ENCODE measurements at places on chromosomes 2 and 18.

DNA sequence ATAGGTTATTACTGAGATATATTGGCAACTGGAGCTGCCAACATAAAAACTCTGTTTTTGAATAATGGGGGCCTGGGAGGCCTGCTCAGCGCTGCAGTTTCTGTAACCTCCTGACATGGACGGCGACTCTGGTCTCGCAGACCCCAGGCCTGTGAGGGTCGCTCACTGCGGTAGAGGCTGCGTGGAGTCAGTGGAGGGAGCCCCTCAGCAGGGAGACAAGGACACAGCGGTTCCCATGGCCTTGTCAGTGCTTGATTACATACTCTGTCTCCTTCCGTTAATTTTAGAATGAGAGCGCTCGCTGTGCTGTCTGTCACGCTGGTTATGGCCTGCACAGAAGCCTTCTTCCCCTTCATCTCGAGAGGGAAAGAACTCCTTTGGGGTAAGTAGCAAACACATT, 858 bp downstream of the TPO start:
- DNase-seq: no peak

DNA sequence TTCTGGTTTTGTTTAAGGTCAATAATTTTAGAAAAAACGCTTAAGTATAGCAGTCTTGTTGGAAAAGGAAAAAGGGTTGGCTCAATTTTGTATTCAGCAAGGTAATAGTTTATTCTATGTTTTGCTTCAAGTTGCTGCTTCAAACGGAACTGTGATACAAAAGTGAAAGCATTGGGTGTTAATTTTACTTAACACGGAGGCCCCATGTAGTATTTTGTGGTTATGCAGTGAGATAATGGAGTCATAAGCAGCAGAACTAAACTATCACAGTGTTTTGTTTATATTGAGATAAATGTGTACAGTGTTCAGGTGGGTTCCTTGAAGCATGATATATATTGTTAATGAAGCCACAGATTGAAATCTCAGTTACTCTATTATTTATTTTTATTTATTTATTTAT, 67.0 kb upstream of the LYPD6B start:
- peak; percentile 26 for DNase-seq

GRCh38 chr18:44227501-44227900, 453.2 kb upstream of the SETBP1 start:
- no peak for DNase-seq

DNA sequence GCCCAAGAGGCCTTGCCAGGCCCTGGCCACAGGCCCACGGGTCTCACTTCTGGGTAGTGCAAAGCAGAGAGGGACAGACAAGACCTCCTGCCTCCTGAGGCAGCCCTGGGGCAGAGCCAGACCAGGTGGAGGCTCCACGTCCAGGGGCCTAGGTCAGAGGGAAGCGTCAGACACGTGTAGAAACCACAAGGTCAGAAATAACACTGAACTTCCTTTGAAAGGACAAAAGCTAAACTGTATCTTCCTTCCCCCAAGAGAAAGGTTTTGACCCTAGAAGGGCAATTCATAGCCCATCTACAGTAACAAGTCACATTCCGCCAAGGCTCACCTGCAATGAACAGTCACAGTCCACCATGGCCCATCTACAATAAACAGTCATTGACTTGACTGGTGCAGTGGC, 17.9 kb downstream of the SDC1 start:
- no peak for DNase-seq

- DNase-seq: no peak
Observed at GRCh38 chr2:6627316-6627715, 238.4 kb downstream of the CMPK2 start.

GRCh38 chr2:111668741-111669140, 215.3 kb downstream of the ANAPC1 start:
- DNase-seq: peak; percentile 34

- no peak for DNase-seq
Observed at GRCh38 chr2:26848336-26849055, 564 bp downstream of the DPYSL5 start.

DNA sequence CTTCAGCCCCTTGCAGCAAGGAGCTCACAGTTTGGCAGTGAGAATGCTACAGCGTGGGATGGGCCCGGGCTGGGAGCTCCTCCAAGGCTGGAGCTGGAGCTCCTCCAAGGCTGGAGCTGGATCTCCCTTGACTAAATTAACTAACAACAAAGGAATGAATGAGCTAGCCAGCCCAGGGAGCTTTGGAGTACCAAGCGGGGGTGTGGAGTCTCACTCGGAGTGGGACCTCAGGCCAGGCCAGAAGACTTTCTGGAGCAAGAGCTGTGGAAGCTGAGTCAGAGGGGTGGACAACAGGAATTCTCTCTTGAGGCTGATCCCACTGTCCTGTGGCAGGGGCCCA, 244.7 kb upstream of the HS6ST1 start:
- no peak for DNase-seq

- no peak for DNase-seq
Observed at GRCh38 chr18:22434973-22435608, 17.4 kb upstream of the CTAGE1 start.

- peak; percentile 47 for DNase-seq
Observed at GRCh38 chr2:119158563-119159347, at the start of gene C1QL2. TSS of gene C1QL2 (minus strand) at chr2:119158751. CDS start at chr2:119158269, 482 bp downstream.

DNA sequence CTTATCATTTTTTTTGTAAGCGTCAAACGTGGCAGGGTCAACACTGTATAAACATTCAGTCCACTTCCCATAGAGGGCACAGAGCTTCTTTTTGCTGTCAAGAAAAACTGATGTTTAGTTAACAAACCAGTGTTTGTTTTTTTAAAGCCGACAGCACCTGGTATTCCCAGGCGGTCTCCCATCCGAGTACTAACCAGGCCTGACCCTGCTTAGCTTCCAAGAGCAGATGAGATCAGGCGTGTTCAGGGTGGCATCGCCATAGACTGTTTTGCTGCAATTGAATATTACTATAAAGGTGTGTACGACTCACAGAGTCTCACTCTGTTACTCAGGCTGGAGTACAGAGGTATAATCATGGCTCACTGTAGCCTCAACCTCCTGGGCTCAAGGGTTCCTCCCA, 31.5 kb downstream of the CABYR start:
- no peak for DNase-seq

- DNase-seq: no peak
Observed at GRCh38 chr2:189285349-189285748, 105.8 kb upstream of the COL5A2 start.

DNA sequence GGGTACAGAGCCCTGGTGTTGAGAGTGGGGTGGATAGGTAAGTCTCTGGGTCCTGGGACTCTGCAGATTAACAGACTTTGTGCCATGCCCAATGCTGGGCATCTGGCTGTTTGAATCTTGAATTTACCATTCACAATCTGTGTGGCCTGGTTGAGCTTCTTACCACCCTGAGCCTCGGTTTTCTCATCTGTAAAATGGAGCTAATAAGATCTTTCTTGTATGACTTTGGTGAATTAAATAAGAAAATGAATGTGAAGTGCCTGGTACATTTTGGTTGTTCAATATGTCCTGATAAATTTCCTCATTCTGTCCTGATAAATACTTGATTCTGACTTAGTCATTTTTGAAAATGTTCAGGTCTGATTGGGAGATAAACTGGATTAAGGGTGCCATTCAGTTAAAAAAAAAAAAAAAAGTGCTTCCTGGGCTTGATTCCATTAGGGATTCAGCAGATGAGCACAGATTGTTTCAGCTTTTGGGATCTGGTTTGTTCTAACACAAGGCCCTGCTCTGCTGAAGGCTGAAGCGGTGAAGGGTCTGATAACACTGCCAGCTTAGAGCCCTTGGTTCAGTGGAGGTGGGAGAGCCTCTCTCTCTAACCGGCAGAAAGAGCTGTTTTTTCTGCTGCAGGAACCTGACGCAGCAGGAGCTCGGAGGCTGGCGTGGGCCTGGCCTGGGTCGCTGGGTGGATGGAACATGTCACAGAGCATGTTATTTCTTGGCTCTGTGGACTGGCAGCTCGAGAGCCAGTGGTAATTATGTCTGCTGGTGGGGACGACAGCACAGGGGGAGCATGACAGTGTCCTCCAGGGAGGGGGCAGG, 84.5 kb upstream of the MCFD2 start:
- no peak for DNase-seq

DNA sequence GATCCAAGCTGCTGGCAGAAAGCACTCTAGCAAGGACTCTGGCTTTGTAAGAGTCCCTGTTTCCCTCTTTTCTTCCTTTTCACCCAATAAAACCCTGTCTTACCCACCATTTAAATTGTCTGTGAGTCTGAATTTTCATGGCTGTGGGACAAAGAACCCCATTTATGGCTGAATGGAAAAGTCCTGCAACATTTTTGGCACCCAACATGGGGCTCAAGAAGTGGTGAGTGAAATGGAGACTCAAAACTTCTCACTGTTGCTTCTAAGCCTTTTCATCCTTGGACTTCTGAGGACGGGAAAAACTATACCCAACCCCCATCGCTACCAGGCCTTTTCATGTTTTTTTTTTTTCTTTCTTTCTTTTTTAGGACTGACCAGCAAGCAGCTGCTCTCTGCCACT, 329.5 kb upstream of the CWC22 start:
- no peak for DNase-seq

DNA sequence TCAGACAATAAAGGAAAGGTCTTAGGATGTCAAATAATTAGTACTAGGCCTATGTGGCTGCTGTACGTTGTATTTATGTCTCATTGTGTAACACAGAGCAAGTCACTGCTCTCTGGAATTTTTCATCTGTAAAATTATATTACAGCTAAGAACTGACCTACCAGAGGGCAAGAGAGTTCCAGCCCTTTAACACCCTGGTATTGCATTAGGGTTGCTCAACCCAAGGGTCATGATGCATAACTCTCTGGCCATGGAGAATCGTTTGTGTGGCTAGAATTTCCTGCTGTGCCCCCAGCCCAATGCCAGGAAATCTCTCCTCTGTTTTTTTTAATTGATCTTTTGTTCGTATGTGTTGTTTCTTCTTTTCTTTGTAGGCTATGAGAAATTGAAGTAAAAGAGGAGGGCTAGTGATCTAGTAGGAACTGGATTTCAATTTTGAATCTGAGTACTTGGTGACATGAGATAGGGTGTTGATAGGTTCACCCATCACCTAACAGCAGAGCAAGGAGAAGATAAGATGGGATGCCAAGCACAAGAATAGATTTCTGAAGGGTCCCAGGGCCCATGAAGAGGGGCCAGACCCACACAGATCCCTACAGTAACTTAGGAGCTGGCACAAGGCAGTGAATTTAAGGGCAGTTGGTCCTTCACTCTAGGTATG, 571.2 kb upstream of the TNP1 start:
- DNase-seq: peak; percentile 68

- DNase-seq: peak; percentile 61
Observed at GRCh38 chr18:289026-289425, 21.2 kb upstream of the THOC1 start.

DNA sequence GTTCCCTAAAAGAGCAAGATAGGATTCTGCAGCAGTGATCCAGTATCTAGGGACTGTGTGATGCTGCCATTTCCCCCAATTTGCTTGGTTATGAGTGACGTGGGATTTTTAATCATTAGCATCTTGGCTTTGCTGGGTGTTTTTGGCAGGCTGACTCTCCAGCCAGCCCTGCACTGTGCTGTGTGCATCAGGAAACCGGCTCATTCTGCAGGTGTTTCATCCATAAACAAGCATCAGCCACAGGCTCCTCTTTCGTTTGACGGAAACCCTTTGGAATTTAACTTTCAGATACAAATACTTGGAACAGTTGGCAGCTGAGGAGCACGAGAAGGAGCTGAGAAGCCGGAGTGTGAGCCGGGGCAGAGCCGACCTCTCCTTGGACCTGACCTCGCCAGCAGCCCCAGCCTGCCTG, 135.9 kb downstream of the TPGS2 start:
- no peak for DNase-seq

DNA sequence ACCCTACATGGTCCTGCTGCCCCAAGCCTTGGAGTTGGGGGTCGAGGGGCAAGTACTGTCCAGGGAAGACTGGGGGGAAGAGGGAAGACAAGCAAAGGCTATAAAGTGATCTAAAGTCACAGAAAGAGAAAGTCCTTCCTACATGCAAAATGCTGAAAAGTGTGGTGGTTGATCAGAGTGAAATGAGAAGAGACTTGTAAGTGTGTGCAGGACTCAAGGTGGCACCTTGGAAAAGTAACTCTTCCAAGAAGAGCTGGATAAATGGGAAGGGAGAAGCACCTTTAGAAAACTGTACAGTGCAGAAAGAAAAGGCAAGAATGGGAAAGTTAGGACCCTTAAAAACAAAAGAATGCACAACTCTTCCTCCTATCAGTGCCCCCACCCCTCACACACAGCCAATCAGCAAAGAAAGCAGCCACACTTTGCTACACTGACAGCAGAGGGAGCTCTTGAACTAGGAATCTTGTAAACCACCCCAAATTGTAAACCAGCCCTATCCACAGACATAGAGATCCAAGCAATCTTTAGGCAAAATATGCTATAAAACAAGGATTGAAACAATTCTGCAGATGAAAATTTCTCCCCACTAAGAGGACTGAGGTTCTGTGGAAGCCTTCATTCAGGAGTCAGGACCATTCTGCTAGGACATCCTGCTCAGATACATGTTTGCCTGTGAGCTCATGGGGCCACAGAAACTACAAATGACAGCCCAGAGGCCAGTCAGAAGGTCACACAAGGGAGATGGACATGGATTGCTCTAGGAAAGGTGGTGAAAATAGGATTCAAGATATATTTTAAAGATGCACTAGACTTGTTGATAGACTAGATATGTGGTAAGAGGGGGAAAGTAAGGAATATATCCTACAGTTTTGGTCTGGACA, 146.4 kb downstream of the FTCDNL1 start:
- peak; percentile 77 for DNase-seq
